Neuronal stem cell (in vitro differentiated cells): ENCODE measurements at places on chromosomes 12 and 14.

GRCh38 chr12:104741077-104741476, 217.0 kb downstream of the SLC41A2 start:
- no peak for DNase-seq

DNA sequence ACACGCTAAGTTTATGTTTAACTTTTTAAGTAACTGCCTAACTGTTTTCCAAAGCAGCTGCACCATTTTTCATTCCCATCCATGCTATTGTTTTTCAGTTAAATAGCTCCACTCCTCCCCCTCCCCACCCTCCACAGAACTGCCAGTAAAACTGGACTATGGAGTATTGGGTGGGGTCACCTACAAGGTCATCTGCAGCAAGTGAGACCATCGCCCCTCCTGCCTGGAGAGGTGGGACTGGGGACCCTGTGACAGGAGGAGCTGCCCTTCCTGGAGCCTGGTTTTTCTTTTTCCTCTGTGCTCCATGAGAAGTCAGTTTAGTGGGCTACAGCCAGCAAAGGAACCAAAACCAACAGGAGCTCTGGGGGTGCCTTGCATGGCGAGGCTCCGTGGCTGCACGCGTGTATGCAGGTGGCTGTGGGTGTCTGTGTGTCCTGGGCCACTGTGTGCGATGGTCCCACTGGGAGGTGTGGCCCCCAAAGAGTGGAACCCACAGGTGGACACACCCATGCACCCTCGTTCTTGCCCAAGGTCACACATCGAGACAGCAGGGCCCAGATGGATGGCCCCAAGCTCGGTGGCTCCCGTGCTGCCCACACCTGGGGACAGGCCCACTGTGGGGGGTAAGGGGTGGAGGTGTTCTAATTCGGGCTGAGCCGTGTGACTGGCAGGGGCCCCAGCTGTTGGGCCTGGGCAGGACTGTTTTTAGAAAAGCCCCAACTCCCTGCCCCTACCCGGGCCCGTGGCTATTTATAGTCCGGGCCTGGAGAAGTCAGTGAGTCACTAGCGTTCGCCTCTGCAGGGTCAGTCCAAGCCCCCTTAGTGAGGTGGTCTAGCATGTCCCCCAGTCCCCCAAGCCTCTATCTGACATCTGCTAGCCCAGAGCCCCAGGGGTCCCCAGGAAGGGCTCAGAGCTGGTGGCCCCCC, 2.3 kb upstream of the ADSS1 start:
- no peak for DNase-seq

GRCh38 chr12:68200854-68201253, 24.8 kb downstream of the IL26 start:
- DNase-seq: no peak

DNA sequence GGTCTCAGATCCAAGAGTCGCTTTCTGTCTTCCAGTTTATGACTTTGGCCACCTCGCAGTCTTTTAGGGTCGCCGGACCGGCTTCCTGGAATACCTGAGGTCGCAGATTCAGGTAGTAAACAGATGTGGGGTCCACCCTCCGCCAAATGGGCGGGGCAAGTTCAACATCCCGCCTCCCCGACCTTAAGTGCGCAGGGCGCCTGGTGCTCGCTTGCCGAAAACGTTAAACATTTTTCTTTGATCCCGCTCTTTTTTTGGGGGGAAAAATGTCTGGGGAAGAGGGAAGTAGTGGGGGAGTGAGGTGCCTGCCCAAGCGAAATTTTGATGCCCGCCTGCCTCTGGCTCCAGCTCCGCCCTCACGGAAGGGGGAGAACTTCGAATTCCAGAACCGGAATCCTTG, 73.9 kb upstream of the TBX5 start:
- DNase-seq: no peak

DNA sequence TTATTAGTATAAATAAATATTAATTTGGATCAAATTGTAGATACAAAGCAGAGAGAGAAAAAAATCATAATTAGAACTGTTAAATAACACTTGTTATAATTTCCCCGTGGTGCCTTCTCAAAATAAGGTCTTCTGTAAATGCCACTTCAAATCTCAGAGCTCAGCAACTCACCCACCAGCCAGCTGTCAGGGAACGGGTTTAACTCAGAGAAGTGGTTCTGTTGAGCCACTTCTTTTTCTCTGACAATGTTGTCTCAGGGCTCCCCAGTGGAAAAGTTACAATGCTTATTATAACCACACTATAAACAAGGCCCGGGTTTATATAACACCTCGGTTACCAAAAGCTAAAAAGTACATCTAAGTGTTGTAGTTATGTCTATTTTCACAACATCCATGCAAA, 452.6 kb downstream of the GLT1D1 start:
- DNase-seq: no peak

DNA sequence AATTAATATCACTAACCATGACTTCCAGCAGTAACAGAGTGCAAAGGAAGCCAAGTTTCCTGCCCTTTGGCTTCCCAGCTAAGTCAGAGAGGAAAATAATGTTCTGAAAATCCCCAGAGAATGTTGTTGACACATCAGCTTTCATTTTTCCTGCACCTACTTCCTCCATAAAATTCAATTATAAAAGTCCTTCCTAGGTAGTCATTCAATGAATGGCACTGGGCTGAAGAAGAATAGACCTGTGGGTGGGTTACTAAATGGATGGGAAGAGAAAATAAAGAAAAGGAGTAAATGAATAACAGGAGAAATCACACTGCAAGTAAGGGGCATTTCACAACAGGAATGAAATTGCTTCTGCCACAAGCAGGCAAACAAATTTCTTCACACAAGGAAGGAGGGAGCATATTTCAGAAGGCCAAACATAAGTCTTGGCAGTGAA, 73.2 kb upstream of the MDM1 start:
- DNase-seq: no peak

DNA sequence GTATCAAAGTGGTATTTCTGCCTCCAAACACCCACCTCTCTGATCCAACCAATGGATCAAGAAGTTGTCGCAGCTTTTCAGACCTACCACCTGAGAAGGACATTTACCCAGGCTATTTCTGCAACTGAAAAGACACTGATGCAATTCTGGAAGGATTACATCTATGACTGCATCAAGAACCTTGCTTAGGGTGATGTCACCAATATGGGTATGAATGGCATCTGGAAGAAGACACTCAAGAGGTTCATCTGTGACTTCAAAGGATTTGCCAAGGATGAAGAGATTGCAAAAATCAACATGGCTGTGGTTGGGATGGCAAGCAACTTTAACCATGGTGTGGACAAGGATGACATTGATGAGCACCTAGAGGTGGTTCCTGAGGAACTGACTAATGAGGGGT, 154.2 kb downstream of the PCNX1 start:
- DNase-seq: no peak

- DNase-seq: no peak
Measured at GRCh38 chr12:82149045-82149444, 209.1 kb downstream of the CCDC59 start.

GRCh38 chr14:69005432-69006148, 26.5 kb upstream of the ACTN1 start:
- peak; percentile 29 for DNase-seq

- DNase-seq: no peak
Measured at GRCh38 chr12:43284486-43285158, 267.4 kb downstream of the ADAMTS20 start.

DNA sequence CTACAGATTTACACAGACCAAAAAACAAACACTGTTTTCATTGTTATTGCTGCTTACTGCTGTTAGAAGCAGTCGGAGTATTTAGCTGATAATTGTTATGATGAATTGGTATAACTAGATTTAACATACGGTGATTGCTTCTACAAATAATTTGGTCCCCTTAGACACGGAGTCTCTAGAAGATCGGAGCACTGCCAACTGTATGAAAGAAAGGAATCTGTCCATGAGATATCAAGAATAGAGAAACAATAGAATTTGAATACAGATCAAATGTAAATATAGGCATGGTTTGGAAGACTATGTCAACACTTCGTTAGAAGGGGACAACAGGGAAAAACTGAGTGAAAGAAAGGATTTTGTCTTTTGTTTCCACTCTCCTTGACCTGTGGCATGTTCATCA, 110.9 kb downstream of the PPP2R5E start:
- DNase-seq: no peak

GRCh38 chr12:6647083-6647604, at the start of gene ACRBP:
Gene ACRBP, minus strand, starts transcription at chr12:6647432. Its CDS starts 66 bp downstream, at chr12:6647366.
- peak; percentile 50 for DNase-seq

- DNase-seq: no peak
Measured at GRCh38 chr12:93163260-93164036, 214.3 kb upstream of the NUDT4 start.

DNA sequence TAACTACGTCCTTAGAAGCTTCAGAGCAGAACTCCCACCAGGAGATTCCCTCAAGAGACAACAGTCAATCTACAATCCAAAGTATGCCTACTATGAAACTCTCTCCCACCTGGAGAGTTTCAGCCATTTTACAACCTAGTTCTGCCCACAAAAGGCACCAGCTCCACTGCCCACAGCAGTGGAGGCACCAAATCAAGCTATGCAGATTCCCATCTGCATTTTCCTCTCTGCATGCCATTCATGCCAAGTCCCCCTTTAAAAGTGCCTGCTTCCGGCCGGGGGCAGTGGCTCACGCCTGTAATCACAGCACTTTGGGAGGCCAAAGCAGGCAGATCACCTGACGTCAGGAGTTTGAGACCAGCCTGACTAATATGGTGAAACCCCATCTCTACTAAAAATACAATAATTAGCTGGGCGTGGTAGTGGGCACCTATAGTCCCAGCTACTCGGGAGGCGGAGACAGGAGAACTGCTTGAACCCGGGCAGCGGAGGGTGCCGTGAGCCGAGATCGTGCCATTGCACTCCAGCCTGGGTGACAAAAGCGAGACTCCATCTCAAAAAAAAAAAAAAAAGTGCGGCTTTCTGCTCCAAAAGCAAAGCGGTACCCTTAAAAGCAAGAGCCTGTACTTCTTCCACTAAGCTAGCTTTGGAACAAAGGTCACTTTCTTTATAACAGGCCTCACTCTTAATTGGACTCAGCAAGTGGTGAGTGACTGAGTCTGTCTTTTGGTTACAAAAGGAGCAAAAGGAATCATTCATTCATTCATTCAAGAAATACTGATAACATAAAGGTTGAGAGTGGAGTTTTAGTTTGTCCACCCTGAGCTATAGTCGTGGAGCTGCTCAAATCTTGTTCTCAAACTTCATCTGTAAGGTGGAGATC, 10.1 kb upstream of the DLGAP5 start:
- no peak for DNase-seq

- DNase-seq: no peak
Measured at GRCh38 chr14:57302883-57303282, 34.1 kb downstream of the AP5M1 start.

- no peak for DNase-seq
Measured at GRCh38 chr14:103745424-103745823, 29.8 kb downstream of the ZFYVE21 start.

DNA sequence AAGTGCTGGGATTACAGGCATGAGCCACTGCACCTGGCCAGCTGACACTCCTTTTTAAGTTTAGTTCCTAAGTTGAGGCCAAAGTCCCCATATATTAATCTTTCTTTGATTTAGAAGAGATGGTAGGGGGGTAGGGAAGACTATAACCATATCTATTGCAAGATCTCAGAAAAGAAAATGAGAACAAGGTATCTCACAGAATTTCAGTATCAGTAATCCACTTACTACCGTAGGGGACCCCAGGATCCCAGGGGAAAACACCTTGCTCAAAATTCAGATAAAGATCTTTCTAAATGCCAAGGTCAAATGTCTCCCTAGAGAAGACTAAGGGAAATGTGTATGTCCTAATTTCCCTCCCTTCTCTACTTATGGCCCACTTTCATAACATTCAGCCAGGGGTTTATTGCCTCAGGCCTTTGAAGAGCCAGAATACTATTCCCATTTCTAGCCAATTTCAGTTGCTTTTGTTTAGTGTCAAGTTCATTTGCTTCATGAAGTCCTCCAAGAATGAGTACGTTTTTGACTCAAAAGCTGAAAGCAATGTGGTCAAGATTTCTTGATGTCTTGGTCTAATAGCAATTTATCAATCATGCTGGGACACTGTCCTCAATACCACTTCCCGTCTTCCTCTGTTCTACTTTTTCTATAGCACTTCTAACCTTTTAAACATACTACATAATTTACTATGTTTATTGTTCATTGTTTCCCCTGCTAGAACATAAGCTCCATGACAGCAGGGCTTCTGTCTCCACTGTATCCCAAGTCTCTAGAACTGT, 86.3 kb downstream of the DCAF5 start:
- no peak for DNase-seq

DNA sequence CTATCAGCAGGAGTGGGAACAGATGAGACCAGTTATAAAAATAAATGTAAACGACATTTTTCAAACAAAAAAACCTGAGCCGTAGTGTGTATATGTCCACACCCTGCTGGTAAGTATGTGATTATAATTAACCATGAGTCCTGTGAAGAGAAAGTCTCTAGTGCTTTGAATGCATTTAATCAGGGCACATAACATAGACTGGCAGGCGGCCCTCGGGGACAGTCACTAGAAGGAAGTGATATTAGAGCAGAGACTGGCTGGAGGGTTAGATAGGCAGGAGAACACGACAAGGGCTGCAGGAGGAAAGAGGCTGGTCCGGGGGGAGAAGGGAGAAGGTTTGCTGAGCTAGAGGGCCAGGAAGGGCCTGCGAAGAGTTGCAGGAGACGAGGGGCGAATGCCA, 23.8 kb upstream of the ELK3 start:
- DNase-seq: no peak

DNA sequence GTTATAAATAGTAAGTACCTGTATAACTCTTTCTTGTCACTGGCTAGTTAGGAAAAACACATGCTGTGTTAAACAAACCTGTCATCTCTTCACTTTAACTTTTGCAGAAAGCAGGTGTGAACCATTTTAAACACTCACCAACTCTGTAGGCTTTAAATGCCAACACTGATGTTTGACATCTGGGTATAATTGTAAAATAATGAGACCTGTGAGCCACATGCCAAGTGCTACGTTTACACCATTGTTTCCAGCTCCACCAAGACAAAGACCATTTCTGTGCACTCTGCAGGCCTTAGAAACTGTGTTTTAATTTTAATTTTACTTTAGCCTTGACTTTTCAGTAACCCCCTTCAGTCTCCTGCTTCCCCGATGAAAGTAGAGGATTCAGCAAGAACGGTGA, 11.0 kb downstream of the TPH2 start:
- DNase-seq: no peak

- no peak for DNase-seq
Measured at GRCh38 chr12:818733-819132, 66.4 kb downstream of the WNK1 start.
